ENCODE measurements at places on chromosomes 16 and 17.

DNA sequence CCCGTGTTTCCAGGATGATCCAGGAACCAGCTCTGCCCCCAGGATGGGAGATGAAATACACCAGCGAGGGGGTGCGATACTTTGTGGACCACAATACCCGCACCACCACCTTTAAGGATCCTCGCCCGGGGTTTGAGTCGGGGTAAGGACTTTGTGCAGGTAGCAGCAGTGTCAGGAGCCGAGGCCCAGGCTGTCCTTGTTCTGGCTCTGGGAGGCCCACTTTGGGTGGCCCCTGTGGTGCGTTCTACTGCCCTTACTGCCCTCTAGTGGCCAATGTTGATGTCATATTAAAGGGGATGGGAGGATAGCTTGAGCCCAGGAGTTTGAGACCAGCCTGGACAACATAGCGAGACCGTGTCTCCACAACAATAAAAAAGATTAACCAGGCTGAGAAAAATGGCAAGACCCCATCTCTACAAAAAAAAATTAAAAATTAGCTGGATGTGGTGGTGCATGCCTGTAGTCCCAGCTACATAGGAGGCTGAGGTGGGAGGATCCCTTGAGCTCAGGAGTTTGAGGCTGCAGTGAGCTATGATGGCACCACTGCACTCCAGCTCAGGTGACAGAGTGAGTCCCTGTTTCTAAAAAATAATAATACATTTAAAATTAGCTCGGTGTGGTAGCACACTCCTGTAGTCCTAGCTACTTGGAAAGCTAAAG lies 20.9 kb upstream of the CLEC18A start:
- peak; percentile 73 for DNase-seq

- DNase-seq = no peak
Measured at GRCh38 chr17:57886020-57886419, 36.2 kb upstream of the MRPS23 start.

GRCh38 chr17:82317394-82318168 lies at the start of gene CD7:
CD7 (minus strand) TSS chr17:82317608; CDS start chr17:82317495, 113 bp downstream.
- DNase-seq = no peak

DNA sequence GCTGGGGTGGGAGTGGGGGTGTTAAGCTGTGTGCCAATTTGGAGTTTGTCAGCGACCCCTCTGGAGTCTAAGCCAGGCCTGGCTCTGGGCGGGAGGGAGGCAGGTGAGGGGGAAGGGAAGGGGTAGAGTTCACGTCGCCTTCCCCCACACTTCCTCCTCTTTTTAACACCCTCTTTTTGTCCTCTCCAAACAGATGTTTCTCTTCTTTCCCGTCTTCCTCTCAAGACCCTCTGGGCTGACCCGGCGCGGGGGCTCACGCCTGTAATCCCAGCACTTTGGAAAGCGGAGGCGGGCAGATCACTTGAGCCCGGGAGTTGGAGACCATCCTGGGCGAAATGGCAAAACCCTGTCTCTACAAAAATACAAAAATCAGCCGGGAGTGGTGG lies 3.3 kb downstream of the HOXB1 start:
- DNase-seq = no peak

DNA sequence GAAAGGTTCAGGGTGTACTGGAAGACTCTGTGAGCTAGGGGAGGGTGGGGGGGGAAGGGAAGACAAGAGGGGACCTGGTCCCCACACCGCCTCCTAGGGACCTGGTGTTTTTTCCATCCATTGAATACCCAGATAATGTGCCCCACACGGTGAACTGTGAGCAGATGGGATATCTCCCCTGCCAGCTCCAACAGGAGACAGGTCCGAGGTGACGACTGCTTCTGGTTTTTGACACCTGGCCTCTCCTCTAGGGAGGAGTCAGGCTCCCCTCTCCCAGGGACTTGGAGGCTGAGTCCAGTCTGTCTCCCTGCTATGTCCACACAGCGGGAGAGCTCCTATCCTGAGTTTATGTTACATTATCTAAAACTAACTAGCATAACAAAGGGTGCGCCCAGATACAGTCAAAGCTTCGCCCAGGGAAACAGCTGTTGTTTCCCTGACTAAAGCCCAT lies 1.8 kb downstream of the MARVELD3 start:
- DNase-seq = no peak

- no peak for DNase-seq
Measured at GRCh38 chr17:46822388-46822921, 4.0 kb upstream of the WNT3 start.

GRCh38 chr16:74997042-74997491 lies 1.8 kb upstream of the ZNRF1 start:
- no peak for DNase-seq

GRCh38 chr17:80649672-80650330 lies 105.2 kb downstream of the RPTOR start:
- peak; percentile 83 for DNase-seq

GRCh38 chr16:26070302-26071100 lies 378.7 kb downstream of the HS3ST4 start:
- no peak for DNase-seq

DNA sequence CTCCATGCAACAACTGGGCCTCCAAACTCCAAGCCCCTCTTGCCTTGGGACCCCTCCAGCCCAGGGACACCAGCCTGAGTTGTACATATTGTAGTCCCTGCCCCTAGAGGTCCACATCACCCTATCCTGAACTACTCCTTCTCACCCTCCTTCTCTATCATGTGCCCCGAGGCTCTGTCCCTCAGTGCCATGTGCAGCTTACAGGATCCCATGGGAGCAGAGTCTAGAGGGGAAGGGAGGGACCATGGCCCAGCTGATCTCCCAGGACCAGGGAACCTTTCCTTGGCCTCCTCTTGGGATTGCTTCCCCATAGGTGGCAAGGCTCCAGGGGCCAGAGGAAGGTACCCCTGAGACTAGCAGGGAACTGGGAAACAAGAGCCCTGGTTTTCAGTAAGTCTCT lies 35.3 kb downstream of the TMEM132E start:
- no peak for DNase-seq

- no peak for DNase-seq
Measured at GRCh38 chr16:89062389-89063345, 31.0 kb upstream of the ACSF3 start.

GRCh38 chr17:9140550-9141424 lies 119.5 kb downstream of the NTN1 start:
- no peak for DNase-seq

DNA sequence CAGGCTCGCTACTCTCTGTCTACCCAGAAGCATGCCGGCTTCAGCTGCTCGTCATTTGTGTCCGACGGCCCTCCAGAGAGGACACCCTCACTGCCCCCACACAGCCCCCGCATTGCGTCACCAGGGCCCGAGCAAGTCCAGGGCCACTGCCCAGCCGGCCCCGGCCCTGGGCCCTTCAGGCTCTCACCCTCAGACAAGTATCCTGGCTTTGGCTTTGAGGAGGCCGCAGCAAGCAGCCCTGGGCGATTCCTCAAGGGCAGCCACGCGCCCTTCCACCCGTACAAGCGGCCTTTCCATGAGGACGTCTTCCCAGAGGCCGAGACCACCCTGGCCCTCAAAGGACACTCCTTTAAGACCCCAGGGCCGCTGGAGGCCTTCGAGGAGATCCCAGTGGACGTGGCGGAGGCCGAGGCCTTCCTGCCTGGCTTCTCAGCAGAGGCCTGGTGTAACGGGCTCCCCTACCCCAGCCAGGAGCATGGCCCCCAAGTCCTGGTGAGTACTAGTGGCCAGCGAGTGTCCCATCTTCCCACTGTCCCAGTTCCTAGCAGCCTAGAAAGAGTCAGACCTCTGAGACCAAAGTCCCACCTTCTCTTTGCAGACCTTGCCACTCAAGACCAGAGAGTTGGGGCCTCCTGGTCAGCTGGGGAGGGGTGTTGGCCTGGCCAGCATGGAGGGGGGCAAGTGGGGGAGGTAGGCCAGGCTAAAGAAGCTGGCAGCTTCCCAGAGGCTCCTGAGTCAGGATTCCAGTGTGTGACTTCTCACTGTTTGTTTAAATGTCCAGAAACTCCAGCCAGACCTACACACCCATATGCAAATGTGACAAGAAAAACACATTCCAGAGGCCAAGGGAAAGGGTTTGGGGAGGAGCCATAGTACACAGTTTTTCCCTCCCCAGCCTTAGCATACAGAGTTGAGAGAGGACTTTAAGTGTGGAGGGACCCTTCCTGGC lies 18.6 kb downstream of the FOXN1 start:
- peak; percentile 44 for DNase-seq

DNA sequence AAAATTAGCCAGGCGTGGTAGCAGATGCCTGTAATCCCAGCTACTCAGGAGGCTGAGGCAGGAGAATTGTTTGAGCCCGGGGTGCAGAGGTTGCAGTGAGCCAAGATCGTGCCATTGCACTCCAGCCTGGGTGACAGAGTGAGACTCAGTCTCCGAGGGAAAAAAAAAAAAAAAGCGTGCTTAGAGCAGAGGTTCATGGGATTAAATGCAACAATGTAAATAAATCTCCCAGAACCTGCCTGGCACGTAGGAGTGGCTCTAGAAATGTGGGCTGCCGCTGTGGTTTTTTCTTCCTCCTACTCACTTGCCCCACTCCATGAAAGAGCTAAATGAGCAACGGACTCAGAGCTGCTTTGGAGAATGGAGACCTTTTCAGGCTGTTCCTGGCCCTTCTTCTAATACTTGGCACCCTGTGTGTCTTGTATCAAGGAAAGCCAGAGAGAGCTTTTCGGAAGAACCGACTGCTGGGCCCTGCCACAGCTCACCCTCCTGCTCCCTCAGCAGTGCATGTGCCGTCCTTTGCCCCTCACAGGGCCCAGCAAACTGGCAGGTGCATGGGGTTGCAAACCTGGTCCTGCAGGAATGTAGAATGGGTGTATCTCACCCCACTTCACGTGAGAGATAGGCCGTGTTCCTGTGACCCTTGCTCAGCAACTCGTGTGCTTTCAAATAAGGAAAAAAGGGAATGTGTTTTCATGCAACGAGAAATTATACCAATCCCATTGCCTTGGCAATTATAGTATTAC lies 52.0 kb downstream of the LDHD start:
- DNase-seq = no peak

- DNase-seq = no peak
Measured at GRCh38 chr17:28955408-28955807, 4.1 kb upstream of the PHF12 start.

DNA sequence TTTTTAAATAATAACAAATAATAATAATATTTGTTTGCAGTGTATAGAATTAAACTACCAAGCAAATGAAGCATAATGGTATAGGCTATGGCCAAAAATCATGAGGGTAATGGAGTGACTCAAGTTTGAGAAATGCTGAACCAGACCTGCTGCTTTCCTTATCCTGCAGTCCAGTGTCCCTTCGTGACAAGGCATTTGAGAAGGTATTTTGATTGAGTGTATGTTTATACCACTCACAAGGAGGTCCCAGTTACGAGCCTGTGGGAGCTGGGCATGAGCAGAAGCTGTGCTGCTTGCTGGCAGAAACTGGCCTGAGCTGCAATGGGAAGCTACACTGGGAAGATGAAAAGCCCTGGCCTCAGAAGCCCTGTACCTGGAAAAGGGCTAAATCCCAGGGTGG lies 50.3 kb downstream of the GNAO1 start:
- DNase-seq = peak; percentile 14

DNA sequence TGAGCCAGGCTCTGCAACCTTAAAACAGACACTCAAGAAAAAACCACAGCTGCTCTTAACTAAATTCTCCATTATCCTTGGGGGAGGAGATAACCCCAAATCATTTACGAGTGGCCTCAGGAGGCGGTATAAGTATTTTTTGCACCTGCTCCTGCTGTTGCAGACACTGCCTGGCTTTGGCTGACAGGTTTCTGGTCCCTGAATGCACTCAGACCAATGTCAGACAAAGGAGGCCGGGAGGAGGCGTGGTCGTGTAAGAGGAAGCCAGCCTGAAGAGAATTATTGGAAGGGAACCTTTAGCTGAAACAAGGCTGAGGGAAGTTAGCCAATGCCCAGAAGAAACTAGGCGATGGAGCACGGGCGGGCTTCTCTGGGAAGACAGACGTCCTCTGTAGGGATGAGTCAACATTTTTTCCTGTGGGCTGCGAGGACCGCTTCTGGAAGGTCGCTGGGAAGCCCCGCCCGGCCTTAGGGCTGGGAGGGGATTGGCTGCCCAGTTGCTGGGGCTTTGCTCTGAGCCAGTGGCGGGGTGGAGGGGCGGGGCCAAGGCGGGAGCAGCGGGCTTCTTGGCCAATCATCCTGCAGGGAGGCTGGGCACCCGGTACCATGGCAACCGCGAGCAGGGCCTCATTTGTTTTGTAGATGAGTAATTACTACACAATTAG lies 82.3 kb downstream of the CCDC182 start:
- peak; percentile 99 for DNase-seq

DNA sequence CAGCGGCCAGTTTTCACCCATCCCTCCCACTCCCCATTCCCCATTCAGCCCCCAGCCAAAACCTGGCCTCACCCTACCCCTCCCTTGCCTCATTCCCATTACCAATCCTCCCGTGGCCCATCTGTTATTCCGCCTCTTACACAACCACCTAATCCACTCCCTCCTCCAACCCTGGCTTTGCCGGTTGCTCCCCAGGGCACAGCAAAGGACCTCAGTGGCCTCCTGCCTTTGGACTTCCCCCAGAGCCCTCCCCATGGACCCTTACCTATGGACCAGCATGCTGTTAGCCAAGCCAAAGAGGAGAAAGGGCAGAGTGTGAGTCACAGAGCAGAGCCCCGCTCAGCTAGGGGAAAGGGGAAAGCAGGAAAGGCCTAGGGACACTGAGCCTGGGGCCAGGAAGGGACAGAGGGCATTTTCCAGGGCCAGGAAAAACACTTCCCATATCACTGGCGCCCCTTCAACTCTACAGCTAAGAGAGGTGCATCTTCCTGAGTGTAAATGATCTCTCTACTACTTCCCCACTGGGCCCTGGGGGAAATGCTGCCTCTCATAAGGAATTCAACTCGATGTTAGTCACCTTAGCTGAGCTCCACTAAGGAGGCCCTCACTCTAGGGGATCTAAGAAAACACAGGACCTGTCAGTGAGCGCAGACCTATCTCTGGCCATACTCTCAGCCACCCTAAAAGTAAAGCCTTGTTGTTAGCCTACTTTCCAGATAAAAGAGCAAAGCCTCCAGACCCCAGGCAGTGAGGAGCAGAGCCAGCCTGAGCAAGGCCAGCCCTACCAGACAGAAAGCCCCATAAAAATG lies 10.6 kb downstream of the PEMT start:
- DNase-seq = peak; percentile 36

GRCh38 chr17:72826602-72827001 lies 265.9 kb downstream of the SLC39A11 start:
- peak; percentile 22 for DNase-seq

DNA sequence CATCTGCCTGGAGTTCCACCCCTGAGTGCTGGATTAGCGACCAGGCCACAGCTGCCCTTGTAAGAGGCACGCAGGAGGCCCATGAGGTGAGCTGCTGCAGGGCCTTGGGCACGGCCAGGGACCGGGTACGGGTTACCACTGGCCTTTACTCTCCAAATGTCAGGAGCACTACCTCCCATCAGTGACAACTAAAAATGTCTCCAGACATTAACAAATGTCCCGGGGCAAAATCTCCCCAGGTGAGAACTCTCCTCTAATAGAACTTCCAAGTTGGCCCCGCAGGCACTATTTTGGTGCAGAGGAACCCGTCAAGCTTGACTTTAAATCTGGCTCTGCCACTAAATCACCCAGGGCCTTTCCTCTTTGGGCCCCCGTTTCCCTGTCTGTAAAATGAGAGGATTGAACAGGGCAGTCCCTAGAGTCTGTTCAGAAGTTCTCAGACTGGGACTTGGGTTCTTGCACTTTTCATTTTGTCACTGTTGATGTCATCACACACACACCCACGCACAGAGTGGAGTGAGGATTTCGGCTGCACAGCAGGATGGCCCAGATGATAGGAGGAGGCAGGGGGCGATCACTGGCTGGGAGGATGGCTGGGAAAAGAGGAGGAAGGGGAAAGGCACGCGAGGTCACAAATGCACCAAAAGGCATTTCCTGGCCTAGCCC lies 24.5 kb upstream of the MAPT start:
- no peak for DNase-seq
